ENCODE measurements at places on chromosomes 16 and 17. TPM values are rescaled to one million over a fixed set of nuclear protein-coding genes. Genes with fewer than 3 reads are reported as not detected.

Gene MT1F
- polyA plus RNA-seq, result 11.2 TPM

Gene GPR142
- polyA plus RNA-seq, result not detected

Gene OR3A3
- not detected for polyA plus RNA-seq

Gene HS3ST6
- 16.3 TPM for polyA plus RNA-seq

Gene DPEP3
- not detected for polyA plus RNA-seq

Gene SALL1
- polyA plus RNA-seq, result 0.02 TPM

Gene CFAP52
- polyA plus RNA-seq, result 0.15 TPM

Gene SMIM5
- 33.9 TPM for polyA plus RNA-seq

Gene OMG
- polyA plus RNA-seq, result 0.16 TPM

Gene MILR1
- polyA plus RNA-seq, result 0.79 TPM

Gene MT1M
- 4.0 TPM for polyA plus RNA-seq

Gene HOXB2
- polyA plus RNA-seq, result 11.3 TPM

Measured in esophagus (tissue), 2 donors.